ENCODE measurements at places on chromosomes 3 and 15.

- DNase-seq: peak; percentile 99
Observed at GRCh38 chr3:177820683-177821316, 623.5 kb upstream of the TBL1XR1 start.

GRCh38 chr3:178480274-178480673 is 56.0 kb upstream of the KCNMB2 start:
- DNase-seq: no peak

DNA sequence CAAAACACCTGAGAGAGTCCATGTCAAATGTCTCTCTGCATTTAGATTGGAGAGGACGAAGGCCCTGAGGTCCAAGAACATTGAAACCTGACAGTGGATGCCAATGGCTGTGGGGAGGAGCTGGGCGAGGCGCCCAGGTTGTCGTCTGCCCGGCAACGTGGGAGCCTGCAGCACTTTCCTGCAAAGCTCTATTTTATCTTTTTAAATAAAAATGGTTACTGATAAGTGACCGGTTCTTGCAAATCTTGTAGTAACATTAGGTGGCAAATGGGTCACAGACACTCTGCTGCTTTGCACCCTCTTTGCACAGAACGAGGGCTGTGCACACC is 19.5 kb upstream of the FANCD2 start:
- DNase-seq: no peak

GRCh38 chr3:101453961-101454360 is 59.1 kb downstream of the SENP7 start:
- no peak for DNase-seq

- peak; percentile 87 for DNase-seq
Observed at GRCh38 chr3:119318876-119319275, 24.7 kb downstream of the ARHGAP31 start.

DNA sequence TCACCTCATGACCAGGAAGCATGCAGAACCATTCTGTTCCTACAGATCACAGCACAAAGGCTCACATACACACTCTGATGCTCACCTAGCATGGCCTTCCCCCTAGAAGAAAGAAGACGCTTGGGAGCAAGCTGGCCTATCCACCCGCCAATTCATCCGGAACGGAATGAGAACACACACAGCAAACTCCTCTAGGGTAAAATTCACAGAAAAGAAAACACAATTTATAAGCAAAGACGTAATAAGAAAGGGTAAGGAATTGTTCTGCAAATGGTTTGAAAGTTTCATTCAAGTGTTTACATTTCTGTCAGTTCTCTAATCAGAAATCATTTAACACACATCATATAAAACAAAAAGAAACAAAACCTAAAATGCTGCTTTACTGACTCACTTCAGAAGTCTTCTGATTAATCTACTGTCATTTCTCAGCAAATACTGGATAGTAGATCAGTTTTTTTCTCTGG is 218.1 kb downstream of the OSBPL10 start:
- DNase-seq: no peak

DNA sequence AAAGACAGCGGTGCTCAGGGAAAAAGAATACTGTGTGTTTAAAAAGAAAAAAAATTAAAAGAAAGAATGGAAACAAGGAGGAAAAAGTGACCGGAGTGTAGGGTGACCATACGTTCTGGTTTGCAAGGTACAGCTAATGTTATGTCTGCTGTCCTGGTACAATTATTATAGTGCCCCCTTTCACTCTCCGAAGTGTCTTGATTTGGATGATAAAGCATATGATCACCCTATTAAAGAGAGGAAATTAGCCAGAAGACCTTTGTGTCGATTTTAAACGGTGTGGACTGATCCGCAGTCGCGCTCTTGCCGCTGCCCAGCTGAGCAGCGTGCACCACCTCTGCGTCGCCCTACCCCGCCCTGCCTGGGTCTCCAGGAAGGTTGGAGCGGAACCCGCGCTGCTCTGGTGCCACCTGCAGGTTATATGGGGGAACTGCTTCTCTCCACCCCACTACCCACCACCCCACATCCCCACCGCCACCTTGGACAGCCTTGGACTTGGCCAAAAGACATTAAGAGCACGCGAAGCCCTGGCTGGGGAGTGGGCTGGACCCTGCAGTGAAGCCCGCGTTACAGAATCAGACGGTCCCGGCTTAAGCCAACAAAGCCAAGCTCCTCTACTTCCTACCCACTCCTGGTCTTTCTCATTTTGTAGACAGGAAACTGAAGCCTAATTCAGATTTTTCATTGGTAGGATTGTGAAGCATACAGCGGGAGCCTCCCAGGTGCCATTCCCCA is 41.2 kb upstream of the UBE2Q2 start:
- DNase-seq: peak; percentile 70

DNA sequence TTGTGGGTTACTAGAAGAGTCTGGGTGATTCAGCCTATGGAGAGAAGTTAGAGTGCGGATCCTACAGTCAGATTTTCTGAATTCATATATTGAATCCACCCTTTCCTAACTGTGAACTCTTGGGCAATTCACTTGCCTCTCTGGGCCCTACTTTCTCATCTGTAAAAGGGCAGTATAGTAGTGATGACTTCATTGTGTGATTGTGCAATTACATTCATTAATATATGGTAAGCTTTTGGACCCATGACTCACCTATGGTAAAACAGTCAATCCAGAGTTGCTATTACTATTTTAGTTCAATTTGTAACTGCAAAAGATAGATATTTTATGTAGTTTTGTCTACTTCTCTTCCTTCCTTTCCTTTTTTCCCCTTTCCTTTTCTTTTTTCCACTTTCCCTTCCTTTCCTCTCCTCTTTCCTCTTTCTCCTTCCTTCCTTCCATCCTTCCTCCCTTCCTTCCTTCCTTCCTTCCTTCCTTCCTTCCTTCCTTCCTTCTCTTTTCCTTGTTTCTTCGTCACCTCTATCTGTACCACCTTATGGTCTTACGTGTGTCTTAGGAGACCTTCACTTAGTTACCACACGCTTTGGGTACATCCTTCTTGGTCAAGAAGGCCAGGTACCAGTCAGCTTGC is 37.0 kb downstream of the GMNC start:
- no peak for DNase-seq

DNA sequence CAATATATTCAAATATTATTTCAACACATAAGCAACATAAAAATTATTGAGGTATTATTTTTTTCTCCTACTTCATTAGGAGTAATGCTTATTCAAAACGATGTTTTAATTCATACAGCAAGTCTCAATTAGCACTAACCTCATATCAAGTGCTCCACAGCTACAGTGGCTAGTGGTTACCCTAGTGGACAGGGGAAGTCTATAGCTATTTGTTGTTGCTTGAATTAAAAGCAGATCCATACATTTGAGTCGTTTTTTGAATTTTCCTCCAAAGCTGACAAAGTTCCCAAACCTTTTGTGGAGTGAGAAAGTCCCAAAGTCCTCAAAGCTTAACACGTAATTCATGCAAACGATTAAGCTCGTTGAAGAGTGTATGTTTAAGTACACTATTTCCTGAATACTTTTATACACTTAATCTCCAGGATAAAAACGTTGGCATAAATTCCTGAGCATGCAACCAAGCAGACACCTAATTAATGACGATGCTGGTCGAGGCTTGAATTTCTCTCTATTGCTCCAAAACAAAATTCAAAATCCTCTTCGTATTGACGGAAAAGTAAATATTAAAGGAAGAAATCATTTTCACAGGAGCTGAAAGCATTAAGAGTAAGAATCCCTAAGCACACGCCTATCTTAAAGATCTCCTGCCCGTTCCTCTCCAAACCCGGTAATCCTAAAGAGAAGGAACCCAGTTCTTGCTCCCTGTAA is 985 bp downstream of the VPS13C start:
- DNase-seq: no peak

GRCh38 chr3:151052346-151052745 is 33.1 kb upstream of the MED12L start:
- DNase-seq: no peak

DNA sequence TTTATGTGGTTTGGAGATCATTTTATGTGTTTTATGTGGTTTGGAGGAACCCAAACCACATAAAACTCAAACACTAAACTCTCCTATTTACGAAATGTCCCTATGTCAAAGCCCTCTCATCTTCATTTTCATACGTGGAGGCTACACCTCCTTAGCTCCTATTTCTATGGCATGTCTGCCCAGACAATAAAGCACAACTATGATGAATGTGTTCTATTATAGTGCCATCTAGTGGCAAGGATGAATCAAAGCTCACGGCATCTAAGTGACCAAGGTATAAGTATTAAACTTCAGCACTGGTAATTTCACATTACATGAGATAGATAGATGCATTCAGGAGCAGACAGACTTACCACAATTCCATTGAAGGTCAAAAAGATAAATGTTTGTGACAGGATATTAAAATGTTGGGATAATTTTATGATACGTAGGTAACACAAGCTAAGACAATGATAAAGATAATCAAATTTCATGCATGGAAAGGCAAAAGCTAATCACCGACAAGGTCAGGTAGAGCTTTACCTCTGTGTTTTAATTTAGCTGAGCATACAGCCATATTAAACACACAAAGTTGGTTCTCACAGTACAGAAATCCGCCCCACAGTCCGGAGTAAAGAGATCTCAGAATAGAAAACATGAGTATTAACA is 130.6 kb upstream of the FHIT start:
- peak; percentile 52 for DNase-seq

DNA sequence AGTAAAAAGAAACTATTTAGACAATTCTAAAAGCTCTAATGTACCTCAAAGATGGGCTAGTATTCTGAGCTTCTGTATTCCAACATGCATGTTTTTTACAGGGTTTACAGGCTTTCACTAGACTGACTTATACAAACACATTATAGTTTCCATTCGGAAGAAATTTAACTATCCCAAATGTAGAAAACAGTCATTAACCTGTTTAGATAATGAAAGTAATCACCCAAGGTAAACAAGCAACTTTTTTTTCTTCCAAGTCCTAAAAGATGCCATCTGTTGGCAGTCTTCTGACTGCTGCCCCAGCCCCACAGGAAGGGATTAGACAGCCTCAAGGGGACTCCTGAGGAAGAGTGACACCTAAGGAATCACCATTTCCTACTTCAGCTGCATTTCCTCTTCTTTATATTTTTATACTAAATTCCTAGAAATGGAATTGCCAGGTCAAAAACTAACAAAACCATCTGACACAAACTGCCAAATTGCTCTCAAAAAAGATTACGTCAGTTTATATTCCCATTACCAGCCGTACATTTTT is 25.5 kb downstream of the SIN3A start:
- DNase-seq: no peak

DNA sequence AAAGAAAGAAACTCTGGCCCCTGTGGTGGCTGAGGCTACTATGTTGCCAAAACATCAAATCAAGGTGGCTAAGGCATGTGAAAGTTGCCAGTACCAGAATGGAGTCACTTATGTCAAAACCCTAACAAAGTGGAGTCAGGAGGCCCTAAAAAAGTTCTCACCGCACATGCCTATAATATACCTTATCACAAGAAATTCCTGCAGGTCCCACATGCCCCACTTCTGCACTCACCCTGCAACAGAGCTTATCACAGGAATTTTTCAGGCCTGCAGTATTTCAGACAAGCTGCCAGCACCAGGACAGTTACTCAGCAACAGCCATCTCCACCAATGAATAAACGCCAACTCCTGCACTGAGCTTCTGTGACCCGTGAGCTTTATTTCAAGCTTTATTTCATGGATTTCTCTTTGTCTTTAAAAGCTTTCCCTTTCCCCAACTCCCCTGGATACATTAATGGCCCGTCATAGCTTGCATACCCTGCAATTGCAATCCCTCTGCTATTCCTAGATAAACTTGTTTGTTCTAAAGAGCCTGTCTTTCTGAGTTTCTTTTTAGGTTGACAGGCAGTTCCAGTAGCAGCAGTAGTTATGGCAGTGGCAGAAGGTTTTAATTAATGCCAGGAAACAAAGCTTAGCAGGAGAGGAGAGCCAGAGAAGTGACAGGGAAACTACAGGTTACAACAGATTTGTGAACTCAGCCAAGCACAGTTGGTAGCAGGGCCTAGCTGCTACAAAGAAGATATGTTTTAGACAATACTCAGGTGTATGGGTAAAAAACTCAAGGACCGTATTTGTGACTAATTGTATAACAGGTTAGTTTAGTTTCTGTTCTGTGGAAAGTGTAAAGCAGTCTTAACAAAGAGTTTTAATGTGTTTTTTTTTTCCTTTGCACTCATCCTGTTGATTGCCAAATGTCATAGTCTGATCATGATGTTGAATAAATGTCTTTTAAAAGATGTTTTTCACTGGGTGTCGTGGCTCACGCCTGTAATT is 15.9 kb upstream of the TMEM42 start:
- DNase-seq: peak; percentile 79

- no peak for DNase-seq
Observed at GRCh38 chr15:32837935-32838334, 120.1 kb downstream of the GREM1 start.

GRCh38 chr3:126337980-126338651 is 19.1 kb downstream of the KLF15 start:
- no peak for DNase-seq

DNA sequence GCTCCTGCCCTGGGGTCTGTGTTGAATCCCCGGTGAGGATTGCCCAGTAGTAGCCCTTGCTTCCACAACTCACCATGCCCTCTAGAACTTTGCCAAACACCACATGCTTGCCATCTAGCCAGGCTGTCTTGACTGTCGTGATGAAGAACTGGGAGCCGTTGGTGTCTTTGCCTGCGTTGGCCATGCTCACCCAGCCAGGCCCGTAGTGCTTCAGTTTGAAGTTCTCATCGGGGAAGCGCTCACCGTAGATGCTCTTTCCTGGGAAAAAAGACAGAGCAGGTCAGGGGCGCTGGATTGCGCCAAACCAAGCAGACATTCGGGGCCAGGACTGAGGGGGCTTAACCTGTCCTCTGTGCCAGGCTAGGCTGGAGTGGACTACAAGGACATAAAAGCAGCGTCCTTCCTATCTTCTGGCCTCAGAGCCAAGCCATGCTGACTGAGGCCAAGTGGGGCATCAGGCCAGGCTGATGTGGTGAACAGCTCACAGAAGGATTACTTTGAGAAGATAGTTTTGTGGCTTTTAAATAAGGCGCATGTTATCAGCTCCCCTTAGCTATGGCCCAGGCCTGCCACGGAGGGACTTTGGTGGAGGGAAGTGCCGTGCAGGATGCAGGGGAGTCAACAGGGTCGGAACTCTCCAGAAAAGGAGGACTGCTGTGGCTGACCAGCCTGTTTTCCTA is 5.3 kb downstream of the SNX22 start:
- DNase-seq: no peak

- no peak for DNase-seq
Observed at GRCh38 chr3:121985846-121986245, 36.2 kb downstream of the ILDR1 start.

GRCh38 chr3:18247139-18247695 is 177.9 kb downstream of the SATB1 start:
- DNase-seq: no peak

- DNase-seq: peak; percentile 17
Observed at GRCh38 chr3:69941439-69942176, 57.9 kb upstream of the SAMMSON start.

- no peak for DNase-seq
Observed at GRCh38 chr3:14386254-14386653, 16.2 kb upstream of the SLC6A6 start.

DNA sequence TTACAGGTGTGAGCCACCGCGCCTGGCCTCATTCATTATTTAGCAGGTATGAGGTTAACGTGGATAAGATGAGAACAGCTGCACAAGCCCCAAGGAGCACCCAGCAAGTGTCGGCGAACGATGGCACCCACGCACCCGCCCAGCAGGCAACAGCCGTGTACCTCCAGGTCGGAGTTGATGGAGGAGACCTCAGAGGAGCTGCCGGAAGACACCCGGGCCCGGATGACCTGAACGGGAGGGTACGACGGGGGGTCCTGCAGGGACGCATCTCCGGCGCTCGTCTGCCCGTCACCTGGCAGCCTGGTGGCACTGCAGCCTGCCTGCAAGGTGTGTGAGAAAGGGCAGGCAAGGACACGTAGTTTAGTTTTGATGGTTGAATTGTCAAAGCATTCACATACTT is 29.1 kb downstream of the TMEM44 start:
- no peak for DNase-seq

GRCh38 chr3:16897254-16897926 is 12.6 kb downstream of the PLCL2 start:
- DNase-seq: peak; percentile 38

Measured in choroid plexus epithelial cell (primary cell).